ENCODE measurements at places on chromosomes 1 and 21.

DNA sequence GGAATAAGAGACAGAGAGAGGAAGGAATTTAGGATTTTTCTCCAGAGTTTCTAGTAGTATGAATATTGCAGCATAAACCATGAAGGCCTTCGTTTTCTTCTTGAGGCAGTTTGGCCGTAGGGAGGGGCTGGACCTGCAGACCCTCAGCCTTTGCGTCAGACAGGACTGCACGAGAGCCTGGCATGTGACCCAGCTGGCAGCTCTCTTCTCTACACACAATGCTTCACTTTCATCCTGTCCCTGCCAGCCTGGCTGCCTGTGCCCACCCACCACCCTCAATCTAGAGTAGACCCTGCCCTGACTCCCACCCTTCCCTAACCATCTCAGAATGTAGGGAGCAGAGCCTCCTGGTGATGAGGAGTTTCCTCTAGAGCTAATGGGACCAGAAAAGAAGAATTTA lies 1.6 kb downstream of the CA14 start:
- no peak for DNase-seq

GRCh38 chr21:16376673-16377072 lies 646.9 kb downstream of the USP25 start:
- DNase-seq: no peak

DNA sequence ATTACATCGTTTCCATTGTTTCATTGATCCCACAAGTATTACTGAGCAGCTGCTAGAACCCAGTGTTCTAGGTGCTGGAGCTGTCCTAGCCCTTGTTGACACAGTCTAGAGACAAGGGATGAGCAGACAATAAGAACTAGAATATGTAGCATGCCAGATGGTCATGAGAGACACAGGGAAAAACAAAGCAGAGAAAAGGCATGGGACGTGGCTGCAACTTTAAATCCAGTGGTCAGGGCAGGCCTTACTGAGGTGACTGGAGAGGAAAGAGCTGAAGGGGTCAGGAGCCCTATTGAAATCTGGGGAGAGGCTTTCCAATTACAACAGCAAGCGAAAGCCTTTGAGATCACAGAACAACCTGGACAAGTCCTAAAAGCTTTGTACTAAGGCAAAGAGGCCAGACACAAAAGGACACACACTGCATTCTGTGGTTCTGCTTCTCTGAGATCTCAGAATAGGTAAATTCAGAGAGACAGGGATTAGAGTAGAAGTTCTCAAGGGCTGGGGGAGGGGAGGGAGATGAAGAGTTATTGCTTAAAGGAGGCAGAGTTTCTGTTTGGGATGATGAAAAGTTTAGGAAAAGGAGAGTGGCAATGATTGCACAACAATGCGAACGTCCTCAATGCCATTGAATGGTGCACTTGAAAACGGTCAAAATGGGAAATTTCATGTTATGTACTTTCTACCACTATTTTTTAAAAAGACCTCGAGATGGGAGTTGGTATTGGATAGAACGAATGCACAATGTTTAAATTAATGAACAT lies 467.4 kb upstream of the VAMP3 start:
- no peak for DNase-seq

- DNase-seq: no peak
Observed at GRCh38 chr21:43302062-43302700, 124.8 kb downstream of the SIK1 start.

GRCh38 chr1:7011826-7012225 lies 226.6 kb downstream of the CAMTA1 start:
- no peak for DNase-seq

DNA sequence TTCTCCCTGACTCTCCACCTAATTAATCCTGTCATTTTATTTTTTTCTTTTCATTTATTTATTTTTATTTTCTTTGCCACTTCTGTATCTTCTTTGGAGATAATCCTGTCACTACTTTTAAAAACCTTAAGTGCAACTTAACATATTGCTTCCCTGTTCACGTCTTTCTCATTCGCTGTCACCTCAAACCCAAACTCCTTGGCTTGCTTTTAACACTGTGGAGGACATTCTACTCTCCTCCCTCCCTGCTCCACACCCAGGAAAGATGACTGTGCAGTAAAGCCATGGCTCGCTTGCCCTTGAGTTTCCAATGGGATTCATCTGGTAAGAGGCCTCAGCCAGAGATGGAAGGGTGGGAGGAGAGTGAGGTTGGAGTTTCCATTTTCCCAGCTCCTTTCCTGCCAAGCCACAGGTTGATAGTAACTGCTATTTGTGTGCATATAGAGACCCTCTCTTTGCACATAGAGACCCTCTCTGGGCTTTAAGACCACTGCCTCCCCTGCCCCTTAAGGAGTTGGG lies 6.4 kb upstream of the BRWD1 start:
- no peak for DNase-seq

- no peak for DNase-seq
Observed at GRCh38 chr1:50418600-50419109, 4.6 kb downstream of the DMRTA2 start.

- no peak for DNase-seq
Observed at GRCh38 chr1:4978660-4979390, 324.4 kb downstream of the AJAP1 start.

DNA sequence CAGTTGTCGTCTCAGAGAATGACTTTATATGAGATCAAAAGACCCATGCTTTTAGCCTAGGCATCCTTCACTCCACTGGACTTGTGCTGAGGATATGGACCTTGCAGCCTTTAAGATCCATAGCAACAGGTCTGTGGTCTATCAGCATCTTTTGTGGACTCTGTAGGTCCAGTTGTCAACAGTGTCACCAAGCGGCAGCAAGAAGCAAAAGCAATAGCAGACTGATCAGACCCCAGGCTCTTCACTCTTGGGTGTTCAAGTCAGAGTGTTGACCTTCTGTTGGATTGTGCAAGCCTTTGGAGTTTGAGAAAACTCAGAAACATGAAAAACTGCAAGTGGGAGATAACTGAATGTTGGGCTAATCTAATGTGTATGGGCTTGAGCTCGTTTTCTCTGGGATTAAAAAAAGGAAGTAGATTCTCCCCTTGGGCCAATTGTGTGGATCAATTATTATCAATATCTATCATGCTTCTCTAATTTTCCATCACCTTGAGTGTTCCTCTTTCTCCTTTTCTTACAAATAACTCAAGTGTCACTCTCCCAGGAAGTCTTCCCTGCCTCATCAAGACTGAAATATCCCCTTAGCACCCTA lies 144.2 kb downstream of the LYPLAL1 start:
- no peak for DNase-seq

DNA sequence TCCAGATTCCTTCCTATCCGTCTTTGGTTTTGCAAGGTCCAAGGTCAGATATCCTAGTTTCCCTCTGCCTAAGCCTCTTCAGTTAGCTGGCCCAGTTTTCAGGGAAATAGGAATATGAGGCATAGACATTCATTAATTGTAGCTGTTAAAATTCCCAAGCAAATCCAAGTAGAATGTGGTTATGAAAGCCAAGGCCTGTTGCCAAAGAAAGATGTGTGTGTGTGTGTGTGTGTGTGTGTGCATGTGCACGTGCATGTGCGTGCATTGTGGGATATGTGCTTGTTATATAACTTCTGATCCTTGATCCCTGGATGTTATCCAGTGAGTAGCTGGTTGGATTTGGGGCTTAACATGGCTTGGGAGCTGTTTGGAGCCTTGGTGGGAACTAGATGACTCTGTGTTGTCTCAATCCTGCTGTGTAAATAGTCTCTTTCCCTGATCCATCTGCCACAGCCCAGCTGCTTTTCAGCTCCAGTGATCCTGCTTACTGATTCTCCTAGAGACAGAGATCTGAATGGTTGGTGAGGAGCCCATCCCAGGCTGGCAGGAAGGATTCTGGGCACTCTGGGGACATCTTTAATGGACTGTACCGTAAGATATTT lies 70.6 kb upstream of the GCLM start:
- no peak for DNase-seq

GRCh38 chr1:83970802-83971201 lies 28.1 kb downstream of the TTLL7 start:
- DNase-seq: no peak

GRCh38 chr1:32885676-32886003 lies 651 bp upstream of the HPCA start:
- no peak for DNase-seq

DNA sequence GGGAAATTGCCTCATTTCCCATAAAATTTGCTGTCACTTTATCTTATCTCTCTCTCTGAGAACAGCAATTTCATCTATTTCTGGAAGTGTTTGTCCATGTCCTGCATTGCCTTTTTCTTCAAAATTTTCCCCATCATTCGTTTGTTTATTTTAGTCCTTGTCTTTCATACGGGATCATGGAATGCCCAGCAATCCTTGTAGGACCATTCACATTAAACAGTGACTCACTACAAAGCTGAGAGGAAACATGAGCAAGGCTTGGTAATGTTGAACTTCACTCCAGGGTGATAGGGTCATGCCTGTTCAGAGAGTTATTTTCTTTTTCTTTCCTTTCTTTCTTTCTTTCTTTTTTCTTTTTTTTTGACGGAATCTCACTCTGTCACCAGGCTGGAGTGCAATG lies 32.2 kb upstream of the HNRNPU start:
- DNase-seq: no peak

- no peak for DNase-seq
Observed at GRCh38 chr1:232909752-232910151, 40.7 kb upstream of the NTPCR start.

DNA sequence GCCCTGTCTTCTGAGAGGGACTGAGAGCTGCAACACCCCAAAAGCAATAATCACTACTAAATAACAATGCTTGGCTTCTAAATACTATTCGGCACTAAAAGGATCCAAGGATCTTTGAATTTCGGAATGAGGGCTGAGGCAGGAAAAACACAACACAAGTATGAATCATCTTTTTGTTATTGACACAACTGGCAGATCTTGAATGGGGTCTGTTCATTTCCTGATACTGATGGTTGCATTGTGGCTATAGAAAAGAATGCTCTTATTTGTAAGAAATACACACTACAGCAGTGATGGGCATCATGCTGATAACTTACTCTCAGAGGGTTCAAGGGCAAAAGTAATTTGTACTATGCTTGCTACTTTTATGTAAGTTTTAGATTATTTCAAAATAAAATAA lies 149.2 kb upstream of the PLD5 start:
- no peak for DNase-seq

GRCh38 chr1:36560621-36561360 lies 78.1 kb upstream of the CSF3R start:
- DNase-seq: no peak

- DNase-seq: no peak
Observed at GRCh38 chr1:36763771-36764170, 270.5 kb downstream of the GRIK3 start.

- no peak for DNase-seq
Observed at GRCh38 chr1:201119206-201120197, 7.3 kb upstream of the CACNA1S start.

- DNase-seq: no peak
Observed at GRCh38 chr1:176552999-176553398, 90.0 kb downstream of the PAPPA2 start.

DNA sequence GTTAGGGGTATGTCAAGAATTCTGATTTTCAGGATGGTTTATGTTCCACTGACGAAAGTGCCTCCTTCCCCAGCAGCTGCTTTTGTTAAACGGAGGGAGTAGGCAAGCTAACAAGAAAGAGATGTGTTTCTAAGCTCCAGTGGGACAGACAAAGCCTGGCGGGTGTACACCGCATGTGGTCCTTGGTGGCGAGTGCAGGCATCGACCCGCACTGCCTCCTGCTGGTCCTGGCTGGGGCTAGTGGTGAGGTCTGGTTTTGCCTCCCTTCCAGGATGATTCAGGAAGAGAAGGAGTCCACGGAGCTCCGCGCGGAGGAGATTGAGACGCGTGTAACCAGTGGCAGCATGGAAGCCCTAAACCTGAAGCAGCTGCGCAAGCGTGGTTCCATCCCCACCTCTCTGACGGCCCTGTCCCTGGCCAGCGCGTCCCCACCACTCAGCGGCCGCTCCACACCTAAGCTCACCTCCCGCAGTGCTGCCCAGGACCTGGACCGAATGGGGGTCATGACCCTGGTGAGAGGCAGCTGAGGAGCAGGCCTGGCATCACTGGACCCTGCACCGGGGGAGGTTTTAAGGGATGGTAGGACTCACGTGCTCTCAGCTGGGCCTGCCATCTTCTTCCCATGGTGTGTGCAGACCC lies 29.0 kb downstream of the PPFIA4 start:
- DNase-seq: no peak

GRCh38 chr1:244344001-244344400 lies 107.7 kb downstream of the ADSS2 start:
- no peak for DNase-seq

DNA sequence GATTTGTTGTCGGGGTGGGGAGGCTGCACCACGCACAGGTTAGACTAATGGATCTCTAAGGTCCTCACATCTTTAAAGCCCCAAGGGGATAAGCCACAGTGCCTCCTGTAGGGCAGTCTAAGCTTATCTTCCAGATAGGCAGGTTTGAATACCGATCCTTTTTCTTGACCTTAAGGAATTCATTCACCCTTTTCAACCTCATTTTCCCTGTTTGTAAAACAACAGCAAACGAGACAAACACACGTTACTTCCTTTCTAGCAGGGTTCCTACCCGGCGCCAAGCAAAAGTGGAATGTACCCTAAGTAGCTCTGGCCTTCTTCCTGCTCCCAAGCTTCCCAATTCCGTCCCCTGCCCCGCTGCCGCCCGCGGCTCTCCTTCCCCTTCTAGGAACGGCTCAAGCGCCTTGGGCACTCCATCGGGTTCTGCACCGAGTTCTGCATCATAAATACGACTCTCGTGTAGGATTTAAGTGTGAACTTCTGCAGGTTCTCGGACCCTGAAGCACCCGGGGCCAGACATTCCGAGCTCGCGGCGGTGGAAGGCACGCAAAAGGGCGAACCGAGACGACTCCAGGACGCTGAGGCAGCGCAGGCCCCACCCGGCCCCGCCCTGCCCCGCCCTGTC lies 548 bp upstream of the CDC20 start:
- no peak for DNase-seq

- DNase-seq: no peak
Observed at GRCh38 chr1:101147381-101147780, 89.4 kb upstream of the S1PR1 start.

DNA sequence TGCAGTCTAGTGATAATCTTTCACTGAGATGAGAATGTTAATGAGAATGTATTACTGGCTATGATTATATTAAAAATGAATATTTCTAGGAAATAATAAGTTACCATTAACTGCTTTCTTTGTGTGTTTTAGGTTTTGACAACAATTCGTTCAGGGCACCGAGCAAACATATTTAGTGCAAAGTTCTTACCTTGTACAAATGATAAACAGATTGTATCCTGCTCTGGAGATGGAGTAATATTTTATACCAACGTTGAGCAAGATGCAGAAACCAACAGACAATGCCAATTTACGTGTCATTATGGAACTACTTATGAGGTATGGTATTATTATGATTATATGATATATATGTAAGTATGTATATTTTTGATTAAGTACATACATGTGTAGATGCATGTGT lies 37.8 kb upstream of the MPC2 start:
- DNase-seq: no peak

DNA sequence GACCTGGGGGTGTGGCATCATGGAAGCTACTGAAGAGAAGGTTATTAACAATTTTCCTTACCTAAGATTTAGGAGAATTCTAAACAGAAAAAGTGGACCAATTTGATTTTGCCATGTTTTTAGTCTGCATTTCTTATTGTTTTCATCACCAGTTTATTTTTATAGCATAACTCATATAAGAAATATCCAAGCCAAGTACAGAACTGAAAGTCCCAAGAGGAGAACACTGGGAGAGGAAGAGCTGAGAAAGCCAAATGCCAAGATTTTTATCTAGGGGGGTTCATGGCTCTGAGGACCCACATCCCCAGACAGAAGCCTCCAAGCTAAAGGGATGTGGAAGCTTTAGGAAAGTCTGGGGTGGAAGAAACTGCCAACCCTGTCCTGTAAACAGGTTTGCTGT lies 109.4 kb upstream of the DUSP10 start:
- no peak for DNase-seq

- no peak for DNase-seq
Observed at GRCh38 chr1:231793893-231794292, 167.3 kb downstream of the DISC1 start.
